Activated CD8-positive, alpha-beta T cell treated with anti-CD3 and anti-CD28 coated beads for 36 hours (primary cell): ENCODE measurements at places on chromosomes 2 and 18. TPM values are rescaled to one million over a fixed set of nuclear protein-coding genes. Genes with fewer than 3 reads are reported as not detected.

GRCh38 chr2:239222706-239223309 is 178.0 kb downstream of the HDAC4 start:
- DNase-seq, result no peak

GRCh38 chr2:221674446-221674845 is 102.3 kb upstream of the EPHA4 start:
- no peak for DNase-seq

DNA sequence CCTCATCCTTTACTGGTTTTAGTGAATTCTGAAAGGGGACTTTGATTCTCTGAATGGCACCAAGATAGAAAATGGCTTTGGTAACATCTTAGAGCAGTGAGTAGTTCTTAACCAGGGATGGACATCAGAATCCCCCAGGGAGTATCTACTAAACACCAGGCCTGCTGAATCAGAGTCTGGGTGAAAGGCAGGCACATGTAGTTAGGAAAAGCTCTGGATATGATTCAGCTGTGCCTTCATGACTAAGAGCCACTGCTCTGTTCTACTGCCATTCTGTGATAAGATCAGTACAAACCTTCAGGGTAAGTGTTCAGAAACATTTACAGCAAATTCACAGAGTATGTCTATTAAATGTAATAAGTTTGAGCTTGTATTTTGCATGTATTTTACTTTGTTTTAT is 46.2 kb upstream of the B3GNT2 start:
- DNase-seq, result no peak

DNA sequence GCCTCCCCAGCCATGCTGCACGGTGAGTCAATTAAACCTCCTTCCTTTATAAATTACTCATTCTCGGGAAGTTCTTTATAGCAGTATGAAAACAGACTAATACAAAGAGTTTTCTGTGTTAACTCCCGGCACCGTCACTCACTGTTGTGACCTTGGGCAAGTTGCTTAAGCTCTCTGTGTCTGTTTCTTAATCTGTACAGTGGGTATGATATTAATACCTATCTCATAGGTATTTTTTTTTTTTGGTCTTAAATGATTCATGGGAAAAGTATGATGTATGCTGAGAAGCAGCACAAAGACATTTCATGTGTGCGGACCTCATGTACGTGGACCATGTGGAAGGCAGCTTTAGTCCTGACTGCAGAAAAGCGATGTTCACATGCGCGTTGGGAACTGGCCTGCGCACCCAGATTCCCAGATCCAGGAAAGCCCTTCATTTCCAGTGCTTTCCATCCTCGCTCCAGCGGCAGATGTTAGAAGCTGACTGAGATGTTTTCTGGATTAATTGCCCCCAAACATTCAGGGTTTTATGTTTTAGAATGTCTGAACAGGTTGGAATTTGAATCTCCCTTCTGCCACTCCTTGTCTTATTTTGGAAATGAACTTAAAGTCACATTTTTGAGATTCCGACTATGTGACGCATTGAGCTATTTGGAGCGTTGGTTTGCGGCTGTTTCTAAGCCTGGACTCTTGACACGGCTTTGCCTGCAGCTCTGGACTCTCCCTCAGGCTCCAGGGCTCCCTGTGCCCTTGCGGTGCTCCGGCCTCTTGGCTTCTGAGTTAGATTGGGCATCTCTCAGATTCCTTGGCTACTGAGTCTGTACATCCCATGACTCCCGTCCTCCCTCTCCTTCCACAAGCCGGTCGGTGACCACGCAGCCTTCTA is 61.4 kb downstream of the SLC4A3 start:
- no peak for DNase-seq

DNA sequence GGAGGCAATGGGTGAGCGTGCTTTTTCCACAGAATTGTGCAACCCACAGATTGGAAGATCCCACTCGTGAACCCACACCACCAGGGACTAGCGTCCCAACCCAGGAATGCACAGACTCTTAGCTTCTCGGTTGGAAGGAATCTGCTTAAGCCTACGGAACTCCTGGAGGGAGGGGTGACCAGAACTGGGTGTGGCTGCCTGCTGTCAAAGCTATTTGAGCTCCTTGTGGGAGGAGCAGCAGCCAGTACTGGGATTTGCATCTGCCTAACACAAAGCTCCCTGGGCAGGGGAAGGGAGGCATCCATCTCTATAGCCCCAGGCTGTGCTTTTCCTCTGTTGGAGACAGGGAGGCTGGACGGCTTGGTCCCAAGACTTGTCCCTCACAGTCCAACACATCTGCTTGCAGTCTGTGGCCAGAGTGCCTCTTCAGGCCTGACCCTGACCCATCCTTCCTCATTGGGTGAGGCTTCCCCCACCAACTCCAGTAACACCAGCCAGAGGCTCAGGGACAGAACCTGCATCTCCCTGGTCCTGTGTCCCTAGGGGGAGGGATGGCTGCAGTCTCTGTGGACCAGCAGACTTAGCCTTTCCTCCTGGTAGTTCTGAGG is 27.9 kb downstream of the HNMT start:
- no peak for DNase-seq

GRCh38 chr18:36141576-36141975 is 11.9 kb downstream of the ELP2 start:
- no peak for DNase-seq

GRCh38 chr2:23835988-23836387 is 90.9 kb downstream of the ATAD2B start:
- DNase-seq, result no peak

DNA sequence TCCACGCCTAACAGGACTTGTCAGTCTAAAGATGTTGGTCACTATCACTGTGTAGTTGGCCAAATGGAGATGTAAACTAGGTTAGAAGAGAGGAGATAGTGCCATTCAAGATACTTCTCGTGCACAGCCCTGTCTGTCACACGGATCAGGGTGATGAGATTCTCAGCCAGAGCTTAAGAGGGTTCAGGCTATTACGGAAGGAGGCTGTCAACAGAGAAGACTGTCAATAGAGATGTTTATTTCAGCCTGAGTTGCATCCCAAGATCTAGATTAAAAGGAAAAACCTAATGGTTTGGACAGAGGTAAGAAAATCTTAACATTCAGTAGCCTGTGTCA is 83.4 kb downstream of the AAK1 start:
- no peak for DNase-seq

- DNase-seq, result no peak
Observed at GRCh38 chr2:230774348-230774951, 61.8 kb downstream of the CAB39 start.

GRCh38 chr2:122150524-122151280 is 395.3 kb downstream of the TSN start:
- DNase-seq, result no peak

GRCh38 chr2:32960647-32961403 is 14.1 kb downstream of the LTBP1 start:
- no peak for DNase-seq

DNA sequence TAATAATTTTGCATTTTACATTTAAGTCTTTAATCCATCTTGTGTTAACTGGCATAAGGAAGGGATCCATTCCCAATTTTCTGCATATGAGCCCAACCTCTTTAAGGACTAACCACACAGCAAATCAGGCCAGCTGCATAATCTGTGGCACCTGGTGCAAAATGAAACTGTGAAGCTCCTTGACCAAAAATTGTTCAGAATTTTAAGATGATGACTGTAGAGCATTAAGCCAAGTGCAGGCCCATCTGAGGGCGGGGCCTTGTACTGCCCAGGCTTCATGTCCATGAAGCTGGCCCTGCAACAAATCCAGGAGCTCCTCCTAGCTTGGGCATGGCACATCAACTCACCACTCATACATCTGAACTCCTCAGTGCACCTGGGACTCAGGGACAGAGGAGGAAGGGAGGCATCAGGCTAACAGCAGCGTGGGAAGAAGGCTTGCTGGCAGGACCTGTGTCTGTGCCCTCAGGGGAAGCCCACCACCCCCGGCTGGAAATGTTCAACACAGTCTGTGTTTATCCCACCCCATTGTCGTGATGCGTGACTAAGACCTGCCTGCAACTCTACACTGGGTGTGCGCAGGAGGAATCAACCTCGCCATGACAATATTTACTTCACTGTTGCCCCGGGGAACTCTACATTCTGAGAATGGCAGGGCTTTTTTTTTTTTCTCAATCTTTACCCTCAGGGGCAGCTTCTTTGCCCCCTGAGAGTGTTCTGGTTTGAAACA is 128.9 kb upstream of the SIX2 start:
- DNase-seq, result no peak

DNA sequence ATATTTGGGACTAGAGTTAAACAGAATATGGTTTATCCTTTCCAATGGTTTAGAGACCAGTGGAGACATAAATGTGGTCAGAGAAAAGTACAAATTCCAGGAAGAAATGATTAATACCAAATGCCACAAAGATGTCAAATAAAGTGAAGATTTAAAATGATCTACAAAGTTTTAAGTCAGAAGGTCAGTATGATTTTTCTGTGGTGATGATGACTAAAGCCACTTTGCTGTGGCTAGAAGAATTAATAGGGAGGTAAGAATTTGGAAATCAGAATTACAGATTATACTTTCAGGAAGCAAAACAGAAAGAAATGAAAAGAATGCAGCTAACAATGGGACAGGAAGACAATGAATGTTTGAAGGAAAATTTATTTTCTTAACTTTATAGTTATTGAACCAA is 91.5 kb upstream of the CDH7 start:
- no peak for DNase-seq

DNA sequence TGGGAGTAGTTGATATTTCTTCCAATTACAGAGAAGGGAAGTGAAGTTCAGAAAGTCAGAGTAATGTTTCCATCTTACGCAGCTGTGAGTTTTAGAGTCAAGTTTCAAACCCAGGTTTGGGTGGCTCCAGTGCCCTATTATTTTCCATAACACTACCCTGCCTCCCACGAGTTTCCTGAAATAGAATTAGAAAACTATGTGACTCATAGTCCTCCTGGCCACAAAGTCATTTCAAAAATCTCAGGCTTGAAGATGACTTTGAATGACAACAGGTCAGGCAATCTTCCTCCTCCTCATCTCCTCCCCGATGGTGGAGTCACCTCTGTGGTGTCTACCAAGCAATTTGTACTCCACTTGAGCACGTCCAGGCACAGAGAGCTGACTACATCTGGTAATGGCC is 212.3 kb upstream of the TRIB2 start:
- DNase-seq, result peak; percentile 67

GRCh38 chr2:55914786-55915185 is 8.8 kb downstream of the EFEMP1 start:
- DNase-seq, result no peak

DNA sequence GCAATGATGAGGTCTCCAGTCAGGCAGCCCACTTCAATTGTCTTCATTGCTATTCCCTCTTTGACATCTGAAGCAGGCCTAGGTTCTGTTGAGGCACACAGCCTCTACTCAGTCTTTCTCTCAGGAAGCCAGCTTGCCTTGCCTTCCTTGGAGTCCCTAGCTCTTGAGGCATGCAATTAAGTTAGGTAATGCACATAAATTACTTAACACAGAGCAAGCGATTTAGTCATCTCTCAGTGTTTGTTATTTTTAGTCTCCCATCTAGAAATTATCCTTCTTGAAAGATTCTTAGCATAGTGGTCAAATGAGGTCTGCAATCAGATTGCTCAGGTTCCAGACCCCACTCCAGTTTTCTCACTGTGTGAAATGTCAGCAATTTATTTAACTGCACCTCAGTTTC is 32.0 kb downstream of the SULT1C4 start:
- DNase-seq, result no peak

DNA sequence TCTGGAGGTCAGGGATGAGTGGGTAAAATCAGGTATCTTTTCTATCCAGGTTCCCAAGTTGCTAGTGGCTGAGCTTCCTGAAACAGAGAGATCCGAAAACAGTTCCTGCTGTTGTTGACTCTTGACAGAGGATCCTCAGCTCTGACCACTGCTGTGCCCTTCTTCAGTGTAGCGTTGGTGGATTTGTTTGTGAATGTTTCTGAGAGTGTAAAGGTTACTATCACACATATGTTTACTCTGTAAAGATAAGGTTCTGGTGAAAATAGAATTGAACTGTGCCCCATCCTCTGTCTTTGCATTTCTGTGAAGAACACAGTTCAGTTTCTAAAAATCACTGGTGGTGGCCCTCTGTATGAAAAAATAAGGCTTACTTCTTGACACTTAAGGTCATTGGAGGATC is 119.8 kb downstream of the LDLRAD4 start:
- DNase-seq, result no peak

GRCh38 chr18:36352384-36352783 is 54.9 kb downstream of the FHOD3 start:
- DNase-seq, result no peak

DNA sequence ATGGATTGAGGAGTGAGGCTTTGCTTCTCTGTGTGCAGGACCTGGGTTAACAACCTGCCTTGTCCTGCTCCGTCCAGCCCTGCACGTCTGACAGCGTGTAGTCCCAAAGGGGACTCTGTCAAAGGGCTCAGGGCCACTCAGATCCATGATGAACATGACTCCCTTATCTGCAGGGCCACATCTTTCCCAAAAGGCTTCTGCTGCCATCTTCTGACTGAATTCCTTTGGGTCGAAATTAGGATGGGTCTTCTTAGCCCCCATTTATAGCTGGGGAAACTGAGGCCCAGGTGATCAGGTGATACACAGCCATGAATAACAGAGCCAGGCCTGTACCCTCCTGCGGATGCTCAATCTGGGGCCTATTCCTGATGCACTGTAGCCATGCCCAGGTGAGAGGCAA is 109.2 kb downstream of the CELF4 start:
- no peak for DNase-seq

DNA sequence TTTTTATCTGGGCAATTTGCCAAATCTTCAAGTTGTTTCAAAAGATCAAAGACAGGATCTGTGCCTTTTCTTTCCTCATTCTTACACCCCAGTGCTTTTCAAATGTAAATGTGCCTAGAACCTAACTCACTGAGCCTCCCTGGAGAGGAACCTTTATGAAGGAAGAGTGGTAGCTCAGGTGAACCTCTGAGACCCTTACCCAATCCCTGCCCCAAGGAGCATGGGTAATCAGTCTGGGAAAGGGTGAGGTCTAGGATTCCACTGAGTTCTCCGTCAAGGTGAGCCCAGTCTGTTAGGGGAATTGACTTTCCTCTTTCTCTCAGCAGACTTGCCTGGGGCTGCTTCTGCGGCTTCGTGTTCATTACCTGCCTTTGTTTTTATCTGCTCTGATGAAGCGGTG is 88.1 kb upstream of the MAP4K4 start:
- no peak for DNase-seq

GRCh38 chr18:74861154-74861553 is 263.5 kb downstream of the ZNF407 start:
- DNase-seq, result no peak

DNA sequence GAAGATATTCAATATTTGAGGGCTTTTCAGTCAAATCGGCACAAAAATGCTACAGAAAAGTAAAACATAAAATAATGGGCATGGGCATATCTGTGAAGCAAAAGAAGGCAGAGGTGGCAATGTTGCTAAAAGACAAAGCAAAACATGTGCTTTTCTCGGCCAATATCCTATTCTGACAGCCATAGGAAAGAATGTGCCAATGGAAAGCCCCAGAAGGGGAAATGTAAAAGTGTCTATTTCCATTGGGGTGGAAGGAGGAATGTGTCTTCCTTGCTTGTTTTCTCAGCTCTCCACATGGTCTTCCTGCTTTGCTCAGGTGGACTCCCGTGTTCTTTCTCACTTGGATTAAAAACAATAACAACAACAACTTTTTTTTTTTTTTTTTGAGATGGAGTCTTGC is 13.7 kb upstream of the PER2 start:
- DNase-seq, result no peak

Gene UPP2
- not detected for total RNA-seq

Gene FIGN
- not detected for total RNA-seq

Gene PLB1
- total RNA-seq, result 0.50 TPM

Gene CHRND
- total RNA-seq, result not detected

Gene VWC2L
- total RNA-seq, result not detected

Gene SLC9A4
- not detected for total RNA-seq

Gene TMEM247
- not detected for total RNA-seq

Gene UCN
- 2.7 TPM for total RNA-seq

Gene CGREF1
- total RNA-seq, result 4.3 TPM

Gene TDRD15
- not detected for total RNA-seq

Gene ALK
- total RNA-seq, result not detected
